ENCODE measurements at places on chromosomes 2 and 18.

DNA sequence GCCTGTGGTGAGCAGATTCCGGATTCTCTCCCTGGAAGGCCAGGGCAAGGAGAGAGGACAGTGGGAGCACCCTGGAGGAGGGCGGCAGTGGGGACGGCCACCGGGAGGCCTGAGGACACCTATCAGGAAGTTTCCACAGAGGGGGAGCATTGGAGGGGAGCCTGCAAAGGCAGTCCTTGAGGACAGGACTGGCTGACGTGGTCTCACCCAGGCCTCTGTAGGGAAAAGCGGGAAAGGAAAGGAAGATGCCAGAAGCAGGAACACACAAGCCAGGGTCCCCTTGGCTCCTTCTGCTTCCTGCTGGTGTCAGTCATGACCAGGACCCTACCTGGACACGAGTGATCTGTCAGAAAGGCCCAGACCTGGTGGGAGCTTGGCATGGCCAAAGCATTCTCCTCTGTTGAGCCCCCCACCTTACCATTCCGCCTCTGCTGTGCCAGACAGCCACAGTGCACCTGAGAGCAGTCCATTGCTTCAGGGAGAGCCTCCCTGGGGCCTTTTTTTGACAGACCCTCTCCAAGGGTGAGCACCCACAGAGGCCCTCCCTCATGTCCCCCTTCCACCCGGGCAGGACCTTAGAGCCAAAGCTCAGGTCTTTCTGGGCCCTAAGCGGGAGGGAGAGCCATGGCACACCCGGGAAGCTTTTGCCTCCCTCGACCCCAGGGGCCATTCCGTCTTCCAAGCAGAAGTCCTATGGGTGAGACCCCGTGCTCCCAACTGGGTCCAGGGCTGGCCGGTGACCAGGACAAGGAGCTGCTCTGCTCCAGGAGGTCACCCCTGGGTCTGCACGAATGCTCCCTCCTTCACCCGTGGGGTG is 333.1 kb downstream of the DYSF start:
- DNase-seq, result no peak

- no peak for DNase-seq
Measured at GRCh38 chr2:224211791-224212190, 172.7 kb upstream of the SERPINE2 start.

- no peak for DNase-seq
Measured at GRCh38 chr2:12335131-12335530, 381.6 kb upstream of the TRIB2 start.

GRCh38 chr2:89000235-89000634 is 308.8 kb downstream of the RPIA start:
- DNase-seq, result no peak

DNA sequence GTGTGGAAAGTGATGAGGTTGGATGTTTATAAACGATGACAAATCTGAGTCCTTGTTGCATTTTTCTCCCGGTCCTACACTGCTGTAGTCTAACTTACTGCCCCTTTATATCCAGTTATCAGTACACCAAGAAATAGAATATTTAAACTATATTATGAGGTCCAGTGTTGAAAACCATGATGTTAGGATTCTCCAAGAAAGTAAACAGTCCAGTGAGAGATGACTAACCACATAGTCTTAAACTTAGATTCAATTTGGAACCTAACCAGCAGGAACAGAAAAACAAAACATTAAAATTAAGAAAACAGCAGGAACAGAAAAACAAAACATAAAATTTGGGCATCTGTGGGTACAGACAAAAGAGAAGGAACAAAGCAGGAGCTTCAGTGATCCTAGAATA is 143.2 kb downstream of the TPGS2 start:
- no peak for DNase-seq

GRCh38 chr2:1899396-1899730 is 155.0 kb upstream of the PXDN start:
- DNase-seq, result no peak

Measured in NCI-H1092 (cell line).